ENCODE measurements at places on chromosomes 1 and 21. TPM values are rescaled to one million over a fixed set of nuclear protein-coding genes. Genes with fewer than 3 reads are reported as not detected.

DNA sequence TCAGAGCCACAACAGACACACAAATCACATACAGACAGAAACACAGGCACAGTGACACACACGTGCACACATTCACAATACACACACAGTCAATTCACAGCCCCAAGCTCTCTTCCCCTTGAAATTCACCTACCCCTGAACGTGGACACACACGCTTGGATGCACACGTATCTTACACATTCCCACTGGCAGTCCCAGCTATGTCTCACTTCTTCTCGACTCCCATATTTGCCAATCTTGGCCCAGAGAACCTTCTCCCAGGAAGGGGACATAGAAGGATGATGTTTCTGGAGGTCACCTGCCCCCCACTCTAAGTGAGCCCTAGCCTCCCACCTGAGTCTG, 1.6 kb downstream of the CRYBG2 start:
- no peak for DNase-seq

GRCh38 chr1:151282883-151283725, 1.0 kb downstream of the ZNF687 start:
- DNase-seq, result peak; percentile 26

GRCh38 chr21:26164311-26164710, 6.3 kb downstream of the APP start:
- no peak for DNase-seq

GRCh38 chr1:81023187-81023724, 777.5 kb upstream of the ADGRL2 start:
- DNase-seq, result peak; percentile 24

- peak; percentile 10 for DNase-seq
Measured at GRCh38 chr1:112296908-112297307, 99.1 kb upstream of the CTTNBP2NL start.

DNA sequence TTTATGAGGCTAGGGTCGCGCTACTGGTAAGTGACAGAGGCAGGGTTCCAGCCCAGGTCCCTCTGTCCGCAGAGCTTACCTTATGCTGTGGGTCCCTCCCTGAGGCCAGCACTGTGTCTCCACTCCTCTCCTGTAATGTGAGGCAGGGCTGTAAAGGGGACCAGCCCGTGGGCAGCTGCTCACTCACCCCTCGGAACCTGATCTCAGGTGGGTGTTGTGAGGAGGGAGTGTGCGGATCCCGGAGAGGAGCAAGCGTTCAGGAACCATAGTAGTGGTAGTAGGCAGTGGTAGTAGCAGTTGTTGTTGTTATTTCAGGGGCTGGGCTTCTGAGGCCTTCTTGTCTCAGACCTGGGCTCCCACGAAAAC, 1.7 kb downstream of the ZC3H12A start:
- DNase-seq, result no peak

Gene TOR1AIP1
- total RNA-seq, result 31.9 TPM

Measured in A673 (cell line).